ENCODE measurements at places on chromosomes 16 and 17.

DNA sequence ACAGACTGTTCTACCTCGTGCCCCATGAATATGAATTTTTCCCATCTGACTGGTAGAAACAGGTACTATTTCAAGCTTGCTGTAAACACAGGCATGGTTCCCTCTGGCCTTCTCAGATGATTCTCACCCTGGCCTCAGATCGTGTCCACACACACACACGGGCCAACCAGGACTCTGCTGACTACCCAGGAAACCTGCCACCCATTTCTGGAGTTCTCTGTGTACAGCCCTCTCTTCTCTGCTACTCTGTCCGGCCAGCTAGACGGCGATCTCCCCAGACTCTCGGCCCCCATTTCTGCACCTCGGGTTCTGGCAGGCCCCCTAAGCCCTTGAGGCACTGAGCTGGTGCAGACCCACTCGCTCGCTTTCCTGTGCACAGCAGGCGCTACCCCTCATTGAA is 31.2 kb downstream of the RPA1 start:
- no peak for ATAC-seq

- no peak for ATAC-seq
Measured at GRCh38 chr16:1938316-1938715, 4.7 kb downstream of the MSRB1 start.

DNA sequence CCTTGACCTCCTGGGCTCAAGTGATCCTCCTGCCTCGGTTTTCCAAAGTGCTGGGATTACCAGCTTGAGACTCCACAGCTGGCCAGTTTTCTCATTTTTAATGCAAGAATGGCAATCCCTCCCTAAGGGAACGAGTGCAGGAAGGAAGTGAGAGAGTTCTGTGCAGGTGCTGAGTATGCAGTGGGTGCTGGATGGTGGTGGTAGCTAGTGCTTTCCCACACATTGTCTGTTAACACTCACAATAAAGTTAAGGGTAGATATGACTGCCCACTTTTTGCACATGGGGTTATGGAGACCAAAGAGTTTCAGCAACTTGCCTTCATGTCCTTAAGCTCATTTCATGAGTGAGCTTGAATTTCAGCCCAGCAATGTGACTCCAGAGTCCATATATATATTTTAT is 18.5 kb downstream of the RGS9 start:
- ATAC-seq: no peak

- ATAC-seq: no peak
Measured at GRCh38 chr17:48213797-48214196, 106.2 kb downstream of the SNX11 start.

DNA sequence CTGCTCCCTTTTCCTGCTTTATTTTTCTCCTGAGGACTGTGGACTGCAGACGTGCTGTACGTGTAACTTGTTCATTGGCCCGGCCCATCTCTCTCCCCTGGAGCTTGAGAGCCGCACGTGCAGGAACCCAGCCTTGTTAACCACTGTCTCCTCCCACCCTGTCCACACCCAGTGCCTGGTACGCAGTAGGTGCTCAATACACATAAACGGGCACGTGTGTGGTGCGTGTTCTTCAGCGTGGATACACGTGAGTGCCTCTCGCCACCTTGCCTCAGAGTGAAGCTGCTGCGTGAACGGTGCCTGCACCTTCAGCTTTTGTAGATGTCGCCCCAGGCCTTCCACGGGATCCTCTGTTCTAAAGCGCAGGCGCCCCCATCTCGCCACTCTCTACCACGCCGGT is 96.3 kb upstream of the CHMP6 start:
- ATAC-seq: no peak

GRCh38 chr17:4472286-4472685 is 26.4 kb upstream of the SPNS2 start:
- ATAC-seq: no peak
